Progenitor cell of endocrine pancreas (in vitro differentiated cells): ENCODE measurements at places on chromosomes 2 and 18. TPM values are rescaled to one million over a fixed set of nuclear protein-coding genes. Genes with fewer than 3 reads are reported as not detected.

TXNDC2 gene
- total RNA-seq = not detected in 2 replicates

CTLA4 gene
- not detected in 2 replicates for total RNA-seq

CYP26B1 gene
- 31.5 and 37.5 TPM in 2 replicates for total RNA-seq

SPHKAP gene
- total RNA-seq = 0.07 TPM in 2 replicates

LPIN1 gene
- 18.3 and 23.5 TPM in 2 replicates for total RNA-seq

UGT1A9 gene
- not detected in 2 replicates for total RNA-seq

CIDEA gene
- not detected in 2 replicates for total RNA-seq

CDK5R2 gene
- 5.1 and 6.2 TPM in 2 replicates for total RNA-seq

ABCG8 gene
- not detected in 2 replicates for total RNA-seq

ADRA2B gene
- 0.69 and 0.91 TPM in 2 replicates for total RNA-seq

ALPI gene
- not detected in 2 replicates for total RNA-seq

ANKRD62 gene
- total RNA-seq = not detected in 2 replicates

IL1RN gene
- not detected in 2 replicates for total RNA-seq
